ENCODE measurements at places on chromosomes 13 and 19.

DNA sequence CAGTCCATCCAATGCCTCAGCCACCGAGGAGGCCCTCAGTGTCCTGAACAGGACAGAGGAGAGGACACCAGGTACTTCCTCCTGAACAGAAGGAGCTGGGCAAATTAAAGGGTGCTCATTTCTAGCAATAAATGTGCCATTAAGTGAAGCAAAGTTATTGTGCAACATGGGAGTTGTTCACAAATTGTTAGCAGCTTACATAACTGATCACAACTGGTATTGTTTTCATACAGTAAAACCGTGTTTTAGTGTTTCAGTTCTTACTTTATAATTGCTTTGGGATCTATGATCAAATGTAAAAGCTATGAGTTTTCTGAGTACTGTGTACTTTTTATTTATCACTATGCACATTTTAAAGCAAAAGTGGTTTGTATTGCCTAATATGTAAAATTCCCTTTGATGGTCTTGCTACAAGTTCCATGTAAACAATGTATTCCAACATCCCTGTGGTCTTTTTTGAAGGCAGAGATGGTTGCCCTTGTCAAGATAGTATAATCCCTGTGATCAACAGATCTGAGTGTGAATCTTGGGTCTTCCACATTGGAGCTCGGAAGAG lies 263.1 kb downstream of the FGF14 start:
- no peaks in the 10 kb centered on the region for H3K27me3 ChIP-seq
- H3K4me1 ChIP-seq = peaks cover 1% of the 10 kb centered on the region
- H3K27ac ChIP-seq = no peak overlapping the region
- no peak overlapping the region for H3K4me3 ChIP-seq

DNA sequence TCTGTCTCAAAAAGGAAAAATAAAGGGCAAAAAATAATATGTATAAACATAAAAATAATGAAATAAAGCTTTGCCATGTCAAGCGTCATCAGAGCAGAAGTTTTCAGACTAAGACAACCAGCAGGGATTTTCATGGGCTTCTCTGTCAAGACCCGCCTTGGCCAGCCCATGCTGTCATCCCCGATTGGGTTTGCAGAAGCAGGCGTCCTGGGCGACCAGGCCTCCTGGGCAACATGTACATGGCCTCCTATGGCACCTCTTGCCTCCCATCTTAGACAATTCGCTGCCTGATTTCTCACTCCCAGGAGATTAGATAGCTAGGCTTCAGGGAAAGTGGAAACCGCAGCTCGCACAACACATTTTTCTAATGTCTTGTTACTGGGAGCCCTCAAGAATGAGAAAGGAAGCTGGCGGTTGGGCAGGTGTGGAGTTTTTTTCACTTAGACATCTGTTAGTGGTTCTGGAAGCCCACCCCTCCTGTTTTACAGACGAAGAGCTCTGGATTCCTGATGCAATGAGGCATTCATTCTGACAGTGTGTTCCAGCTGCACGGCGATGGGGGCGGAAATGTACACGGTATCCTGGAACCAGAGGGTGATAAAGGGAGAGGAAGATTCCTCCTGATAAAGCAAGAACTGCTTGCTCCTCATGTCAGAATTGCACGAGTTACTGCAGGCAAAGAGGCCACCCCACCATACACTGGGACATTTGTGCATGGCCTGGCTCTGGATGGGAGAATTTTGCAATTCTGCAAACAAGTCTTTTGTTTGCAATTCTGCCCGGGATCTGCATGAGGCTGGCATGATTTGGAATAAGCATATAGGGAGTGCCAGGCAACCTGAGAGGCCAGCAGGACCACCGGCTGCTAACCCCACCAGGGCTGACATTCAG lies 47.4 kb upstream of the KATNAL1 start:
- DNase-seq = no peak
- H3K4me1 ChIP-seq = peaks cover 1% of the 10 kb centered on the region
- no peaks in the 10 kb centered on the region for H3K36me3 ChIP-seq
- H3K27me3 ChIP-seq = peaks cover 5% of the 10 kb centered on the region
- H3K4me3 ChIP-seq = no peak overlapping the region
- H3K27ac ChIP-seq = no peak overlapping the region

DNA sequence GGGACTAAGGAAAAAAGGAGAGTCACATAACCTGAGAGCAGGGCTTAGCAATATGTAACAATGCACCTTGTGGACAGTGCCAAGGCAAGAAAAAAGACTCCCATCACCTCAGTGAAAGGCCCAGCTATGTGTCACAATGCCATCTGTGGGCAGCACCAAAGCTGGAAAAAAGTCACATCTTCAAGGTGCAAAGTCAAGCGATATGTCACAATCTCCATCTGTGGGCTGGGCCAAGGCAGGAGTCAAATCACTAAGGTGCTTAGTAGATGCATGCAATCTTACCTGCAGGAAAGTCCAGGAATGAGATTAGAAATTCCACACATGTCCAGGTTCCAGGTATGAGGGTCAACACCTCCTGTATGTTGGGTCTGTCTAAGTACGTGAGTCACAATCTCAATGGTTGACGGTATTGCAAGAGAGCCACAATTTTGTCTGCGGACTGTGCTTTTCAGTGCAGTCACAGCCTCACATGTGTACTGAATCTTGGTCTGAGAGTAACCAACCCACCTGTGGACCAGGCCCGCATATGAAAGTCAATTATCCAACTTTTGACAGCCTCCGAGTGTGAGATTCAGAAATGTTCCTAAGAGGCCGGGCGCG lies 14.8 kb upstream of the ZNF43 start:
- H3K4me3 ChIP-seq = peak overlapping the region; percentile 98
- H3K27me3 ChIP-seq = no peaks in the 10 kb centered on the region
- no peak overlapping the region for H3K27ac ChIP-seq
- peaks cover 12% of the 10 kb centered on the region for H3K4me1 ChIP-seq

GRCh38 chr13:30846866-30847265 lies 59.2 kb upstream of the MEDAG start:
- DNase-seq = no peak
- H3K36me3 ChIP-seq = no peaks in the 10 kb centered on the region
- H3K4me3 ChIP-seq = no peak overlapping the region
- no peaks in the 10 kb centered on the region for H3K27me3 ChIP-seq

GRCh38 chr19:3482507-3483225 lies 575 bp downstream of the SMIM44 start:
- no peak overlapping the region for H3K4me3 ChIP-seq
- H3K4me1 ChIP-seq = peaks cover 2% of the 10 kb centered on the region
- DNase-seq = no peak

DNA sequence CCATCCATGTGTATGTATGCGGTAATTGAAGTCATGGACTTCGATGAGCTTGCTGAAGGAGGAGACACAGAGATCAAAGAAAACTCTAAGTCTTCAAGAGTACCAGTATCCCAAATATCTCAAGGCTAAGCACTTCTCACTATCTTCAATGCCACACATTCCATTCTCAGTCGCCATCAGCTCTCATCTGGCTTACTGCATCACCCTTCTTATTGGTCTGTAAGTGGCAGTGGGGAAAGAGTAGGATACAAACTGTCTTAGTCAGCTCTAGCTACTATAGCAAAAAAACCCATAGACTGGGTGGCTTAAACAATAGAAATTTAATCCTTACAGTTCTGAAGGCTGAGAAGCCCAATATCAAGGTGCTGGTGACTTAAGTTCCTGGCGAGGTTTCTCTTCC lies 218.7 kb downstream of the POSTN start:
- H3K36me3 ChIP-seq = no peaks in the 10 kb centered on the region
- no peaks in the 10 kb centered on the region for H3K4me1 ChIP-seq
- H3K27ac ChIP-seq = no peak overlapping the region
- H3K27me3 ChIP-seq = no peaks in the 10 kb centered on the region

- no peaks in the 10 kb centered on the region for H3K36me3 ChIP-seq
- H3K27me3 ChIP-seq = no peaks in the 10 kb centered on the region
- no peaks in the 10 kb centered on the region for H3K4me1 ChIP-seq
- no peak overlapping the region for H3K27ac ChIP-seq
Observed at GRCh38 chr19:6730153-6730804, 7.1 kb downstream of the GPR108 start.

GRCh38 chr13:106536244-106537034 lies 977 bp upstream of the EFNB2 start:
- H3K36me3 ChIP-seq = no peaks in the 10 kb centered on the region
- peak overlapping the region; percentile 35 for H3K27ac ChIP-seq
- H3K4me3 ChIP-seq = peak overlapping the region; percentile 74

DNA sequence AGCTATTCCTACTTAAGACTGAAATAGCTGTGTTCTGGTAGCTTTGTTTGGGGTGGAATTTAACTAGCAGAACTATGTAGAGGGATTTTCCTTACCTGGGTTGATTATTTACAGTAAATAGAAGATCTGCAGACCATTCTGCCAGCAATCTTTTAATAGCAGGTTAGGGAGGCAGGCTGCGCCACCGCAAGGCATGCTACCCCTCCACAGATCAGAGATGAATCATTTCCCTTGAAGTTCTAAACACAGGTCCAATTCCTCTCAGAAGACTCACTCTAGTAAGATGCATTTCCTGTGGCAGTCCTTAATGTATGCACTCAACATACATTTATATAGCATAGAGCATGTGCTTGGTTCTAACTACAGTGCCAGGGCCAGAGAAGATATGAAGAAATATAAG lies 109.0 kb downstream of the TNFRSF19 start:
- H3K36me3 ChIP-seq = no peaks in the 10 kb centered on the region
- H3K27me3 ChIP-seq = no peaks in the 10 kb centered on the region
- no peak for DNase-seq
- H3K27ac ChIP-seq = no peak overlapping the region
- peaks cover 2% of the 10 kb centered on the region for H3K4me1 ChIP-seq

GRCh38 chr13:80871481-80871880 lies 530.6 kb upstream of the SPRY2 start:
- H3K27ac ChIP-seq = no peak overlapping the region
- H3K4me1 ChIP-seq = no peaks in the 10 kb centered on the region
- no peak overlapping the region for H3K4me3 ChIP-seq
- H3K27me3 ChIP-seq = no peaks in the 10 kb centered on the region

- H3K27me3 ChIP-seq = no peaks in the 10 kb centered on the region
- peaks cover 23% of the 10 kb centered on the region for H3K4me1 ChIP-seq
- H3K4me3 ChIP-seq = no peak overlapping the region
- no peak for DNase-seq
- H3K27ac ChIP-seq = no peak overlapping the region
Observed at GRCh38 chr13:98368019-98368418, 190.9 kb upstream of the RNF113B start.

DNA sequence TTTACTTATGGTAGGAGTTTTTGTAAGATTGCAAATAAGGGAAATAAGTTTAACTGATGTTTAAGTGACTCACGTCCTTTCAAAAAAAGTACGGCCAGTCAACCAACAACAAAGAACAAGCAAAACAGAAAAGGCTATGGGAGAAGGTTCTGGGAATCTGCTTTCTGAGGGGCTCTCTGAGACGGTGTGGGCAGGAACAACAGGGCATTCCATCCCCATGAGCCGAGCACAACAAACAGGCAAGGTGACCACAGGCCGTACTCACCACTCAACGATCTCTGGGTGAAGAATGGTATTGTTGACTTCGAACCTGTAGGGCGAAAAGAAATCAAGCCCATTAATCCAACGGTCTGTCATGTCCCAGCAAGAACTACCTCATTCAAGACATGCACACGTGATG lies 43.8 kb downstream of the PEPD start:
- no peak overlapping the region for H3K27ac ChIP-seq
- peaks cover 11% of the 10 kb centered on the region for H3K4me1 ChIP-seq
- no peak for DNase-seq
- peaks cover 5% of the 10 kb centered on the region for H3K36me3 ChIP-seq

GRCh38 chr19:30367421-30367820 lies 4.8 kb upstream of the ZNF536 start:
- no peak overlapping the region for H3K27ac ChIP-seq
- peaks cover 14% of the 10 kb centered on the region for H3K4me1 ChIP-seq
- no peaks in the 10 kb centered on the region for H3K27me3 ChIP-seq
- H3K4me3 ChIP-seq = no peak overlapping the region

GRCh38 chr19:13727798-13728197 lies 36.5 kb upstream of the MRI1 start:
- no peaks in the 10 kb centered on the region for H3K36me3 ChIP-seq
- no peak overlapping the region for H3K27ac ChIP-seq
- DNase-seq = no peak
- H3K4me3 ChIP-seq = no peak overlapping the region
- no peaks in the 10 kb centered on the region for H3K27me3 ChIP-seq

GRCh38 chr13:41117869-41118268 lies 14.7 kb downstream of the KBTBD6 start:
- no peaks in the 10 kb centered on the region for H3K4me1 ChIP-seq
- H3K36me3 ChIP-seq = no peaks in the 10 kb centered on the region
- no peak overlapping the region for H3K4me3 ChIP-seq
- no peak overlapping the region for H3K27ac ChIP-seq
- no peak for DNase-seq

GRCh38 chr13:109665781-109666249 lies 120.6 kb downstream of the IRS2 start:
- H3K4me1 ChIP-seq = peaks cover 20% of the 10 kb centered on the region
- no peak overlapping the region for H3K27ac ChIP-seq
- H3K4me3 ChIP-seq = no peak overlapping the region
- no peaks in the 10 kb centered on the region for H3K36me3 ChIP-seq
- no peak for DNase-seq

GRCh38 chr13:32938314-32938713 lies 77.9 kb upstream of the KL start:
- no peak for DNase-seq
- H3K27ac ChIP-seq = no peak overlapping the region
- H3K4me3 ChIP-seq = no peak overlapping the region
- peaks cover 2% of the 10 kb centered on the region for H3K4me1 ChIP-seq
- H3K27me3 ChIP-seq = no peaks in the 10 kb centered on the region

GRCh38 chr13:20230913-20231838 lies 943 bp downstream of the GJB6 start:
- no peak overlapping the region for H3K4me3 ChIP-seq
- no peaks in the 10 kb centered on the region for H3K36me3 ChIP-seq
- no peak overlapping the region for H3K27ac ChIP-seq
- H3K27me3 ChIP-seq = peaks cover 66% of the 10 kb centered on the region

DNA sequence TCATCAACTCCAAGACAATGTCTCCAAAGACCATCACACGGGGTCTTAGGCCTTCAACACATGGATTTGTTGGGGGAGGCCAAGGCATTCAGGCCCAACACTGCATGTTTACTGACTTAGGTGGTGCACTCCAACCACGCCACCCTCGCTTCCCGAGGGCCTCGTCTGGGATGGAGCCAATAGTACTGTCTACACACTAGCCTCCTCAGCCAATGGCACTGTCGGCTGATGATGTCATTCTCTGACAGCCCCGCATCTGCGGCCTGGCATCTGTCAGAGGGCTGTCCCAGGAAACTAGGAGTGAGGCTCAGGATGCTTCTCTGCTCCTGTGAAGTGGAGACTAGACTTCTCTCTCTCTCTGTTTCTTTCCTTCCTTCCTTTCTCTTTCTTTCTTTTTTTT lies 96.6 kb downstream of the TEX26 start:
- H3K4me1 ChIP-seq = no peaks in the 10 kb centered on the region
- no peak for DNase-seq
- H3K36me3 ChIP-seq = no peaks in the 10 kb centered on the region
- peak overlapping the region; percentile 20 for H3K4me3 ChIP-seq

DNA sequence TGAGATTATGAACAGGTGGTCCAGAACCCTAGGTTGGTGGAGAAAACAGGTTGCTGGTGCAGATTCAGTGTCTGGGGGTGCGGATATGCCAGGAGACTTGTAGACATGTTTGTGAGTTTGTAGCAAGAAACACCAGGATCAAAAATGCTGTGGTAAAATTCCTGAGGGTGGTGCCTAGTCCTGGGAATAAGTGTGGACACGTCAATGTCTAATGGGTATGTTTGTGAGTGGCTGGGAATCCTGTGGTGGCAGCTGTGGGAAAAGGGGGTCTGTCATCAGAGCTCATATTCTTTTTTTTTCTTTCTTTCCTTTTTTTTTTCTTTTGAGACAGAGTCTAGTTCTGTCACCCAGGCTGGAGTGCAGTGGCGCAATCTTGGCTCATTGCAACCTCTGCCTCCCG lies 7.2 kb downstream of the ZNF708 start:
- peaks cover 86% of the 10 kb centered on the region for H3K36me3 ChIP-seq
- H3K4me1 ChIP-seq = peaks cover 3% of the 10 kb centered on the region
- H3K4me3 ChIP-seq = no peak overlapping the region
- no peak for DNase-seq
